Left cardiac atrium (tissue), 4 donors: ENCODE measurements at places on chromosomes 3 and 15. TPM values are rescaled to one million over a fixed set of nuclear protein-coding genes. Genes with fewer than 3 reads are reported as not detected.
A peak's percentile ranks its signal among the peaks of the same experiment; 100 is the strongest.

- peak; percentile 34 for DNase-seq
Observed at GRCh38 chr3:130700541-130700940, 46.1 kb downstream of the PIK3R4 start.

GRCh38 chr15:29089731-29090616, 179.6 kb downstream of the NSMCE3 start:
- DNase-seq, result no peak

GRCh38 chr15:78830514-78831228, 19.4 kb upstream of the ADAMTS7 start:
- peak; percentile 29 for DNase-seq

GRCh38 chr3:31789429-31789828, 191.6 kb downstream of the OSBPL10 start:
- no peak for DNase-seq

- peak; percentile 54 for DNase-seq
Observed at GRCh38 chr15:91627473-91628278, 225.8 kb upstream of the SLCO3A1 start.

GRCh38 chr3:123337948-123338619, 110.8 kb downstream of the ADCY5 start:
- DNase-seq, result no peak

DNA sequence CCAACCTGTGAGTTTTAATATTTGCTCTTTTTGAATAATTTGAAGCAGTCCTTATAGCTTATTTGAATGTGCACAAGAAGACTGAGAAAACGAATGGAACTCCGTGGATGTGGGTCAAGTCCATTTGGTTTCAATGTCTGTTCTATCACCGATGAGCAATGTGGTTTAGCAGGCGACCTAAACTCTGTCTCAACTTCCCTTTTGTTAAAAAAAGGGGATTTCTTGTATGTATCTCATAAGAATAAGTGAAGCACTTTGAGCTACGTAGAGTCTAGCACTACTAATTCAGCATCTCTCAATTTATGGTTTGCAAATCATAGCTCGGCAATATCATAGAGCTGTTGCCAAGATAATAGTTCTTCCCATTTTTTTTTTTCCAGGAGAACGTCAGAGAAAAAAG, 4.6 kb upstream of the SKIL start:
- no peak for DNase-seq

DNA sequence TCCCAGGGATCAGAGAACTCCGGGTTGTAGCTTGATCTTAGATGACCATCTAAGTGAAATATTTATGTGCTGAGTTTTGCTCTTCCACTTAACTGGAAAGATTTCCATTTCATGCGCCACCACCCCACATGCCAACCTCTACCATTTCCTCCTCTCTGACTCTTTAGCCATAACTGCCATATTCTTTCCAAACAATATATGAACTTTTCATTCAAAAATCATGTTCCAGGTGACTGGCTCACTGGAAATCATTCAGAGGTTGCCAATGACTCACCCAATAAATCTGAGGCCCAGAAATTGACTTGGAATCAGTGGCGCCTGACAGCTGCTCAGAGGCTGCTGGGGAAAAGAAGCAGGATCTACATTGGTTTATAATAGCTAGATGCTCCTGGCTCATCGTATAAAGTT, 31.6 kb upstream of the FAM174B start:
- no peak for DNase-seq

- no peak for DNase-seq
Observed at GRCh38 chr3:8741581-8742261, 8.1 kb downstream of the CAV3 start.

DNA sequence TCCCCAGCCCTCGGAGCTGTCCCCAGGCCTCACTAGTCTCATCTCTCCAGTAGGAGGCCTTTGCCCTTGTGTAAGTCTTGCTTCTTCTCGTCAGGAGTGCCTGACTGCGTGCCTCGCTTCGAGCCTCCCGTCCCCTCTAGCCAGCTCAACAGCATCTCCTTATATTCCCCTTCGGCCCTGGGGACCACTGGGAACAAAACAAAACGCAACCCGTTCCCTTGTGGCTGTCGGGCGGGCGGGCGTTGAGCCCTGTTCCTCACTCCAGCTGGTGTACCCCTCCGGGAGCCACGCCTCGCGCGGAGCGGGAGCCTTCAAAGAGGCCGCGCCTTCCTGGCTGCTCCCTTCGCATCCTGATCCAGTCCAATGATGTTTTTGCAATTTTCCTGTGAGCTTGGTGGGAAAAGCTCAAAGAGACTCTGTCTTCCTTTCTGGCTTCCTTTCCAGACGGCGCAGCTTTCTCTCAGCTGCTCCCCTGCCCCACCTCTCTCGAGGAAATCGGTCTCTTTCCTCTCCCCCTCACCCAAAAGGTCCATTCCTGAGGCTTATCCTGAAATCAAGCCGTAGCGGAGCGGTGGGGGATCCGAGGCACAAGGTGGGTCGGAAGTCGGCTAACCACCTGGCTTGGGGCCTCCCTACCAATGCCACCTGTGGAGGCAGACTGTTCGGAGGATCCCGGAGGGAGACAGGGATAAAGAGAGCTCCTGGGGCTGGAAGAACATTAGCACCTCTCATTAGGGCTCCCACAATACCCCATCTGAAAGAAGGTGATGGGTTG, 33.4 kb upstream of the SRP14 start:
- DNase-seq, result no peak

- DNase-seq, result no peak
Observed at GRCh38 chr3:191334346-191334893, 4.1 kb upstream of the UTS2B start.

DNA sequence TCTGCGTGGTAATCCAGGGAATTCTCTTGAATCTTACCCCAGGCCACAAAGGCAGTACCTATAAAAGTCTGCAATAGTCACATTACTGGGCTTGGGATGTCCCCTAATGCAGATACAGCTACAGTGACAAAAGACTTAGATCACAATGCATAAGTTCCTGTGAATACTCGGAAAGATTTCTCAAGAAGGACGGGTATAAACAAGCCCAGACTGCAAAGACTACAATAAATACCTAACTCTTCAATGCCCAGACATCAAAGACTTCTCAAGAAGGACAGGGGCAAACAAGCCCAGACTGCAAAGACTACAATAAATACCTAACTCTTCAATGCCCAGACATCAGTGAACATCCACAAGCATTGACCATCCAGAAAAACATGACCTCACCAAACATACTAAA, 50.9 kb downstream of the NUDT16 start:
- DNase-seq, result no peak

DNA sequence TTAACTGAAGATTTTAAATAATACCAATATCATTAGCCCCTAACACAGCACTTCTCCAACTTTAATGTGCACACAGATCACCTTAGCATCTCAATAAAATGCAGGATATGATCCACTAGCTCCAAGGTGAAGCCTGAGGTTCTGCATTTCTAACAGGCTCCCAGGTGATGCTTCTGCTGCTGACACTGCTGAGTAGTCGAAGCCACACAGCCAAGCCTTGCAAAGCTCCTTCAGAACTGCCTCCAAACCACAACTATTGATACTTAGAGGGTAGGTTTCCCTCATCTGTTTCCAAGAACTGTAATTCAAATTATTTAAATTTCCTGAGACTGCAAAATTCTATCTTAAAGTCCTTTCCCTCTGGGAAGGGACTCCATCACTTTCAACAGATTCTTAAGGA, 3.9 kb downstream of the RIOX2 start:
- no peak for DNase-seq

- DNase-seq, result no peak
Observed at GRCh38 chr3:186564586-186564985, 2.6 kb downstream of the TBCCD1 start.

DNA sequence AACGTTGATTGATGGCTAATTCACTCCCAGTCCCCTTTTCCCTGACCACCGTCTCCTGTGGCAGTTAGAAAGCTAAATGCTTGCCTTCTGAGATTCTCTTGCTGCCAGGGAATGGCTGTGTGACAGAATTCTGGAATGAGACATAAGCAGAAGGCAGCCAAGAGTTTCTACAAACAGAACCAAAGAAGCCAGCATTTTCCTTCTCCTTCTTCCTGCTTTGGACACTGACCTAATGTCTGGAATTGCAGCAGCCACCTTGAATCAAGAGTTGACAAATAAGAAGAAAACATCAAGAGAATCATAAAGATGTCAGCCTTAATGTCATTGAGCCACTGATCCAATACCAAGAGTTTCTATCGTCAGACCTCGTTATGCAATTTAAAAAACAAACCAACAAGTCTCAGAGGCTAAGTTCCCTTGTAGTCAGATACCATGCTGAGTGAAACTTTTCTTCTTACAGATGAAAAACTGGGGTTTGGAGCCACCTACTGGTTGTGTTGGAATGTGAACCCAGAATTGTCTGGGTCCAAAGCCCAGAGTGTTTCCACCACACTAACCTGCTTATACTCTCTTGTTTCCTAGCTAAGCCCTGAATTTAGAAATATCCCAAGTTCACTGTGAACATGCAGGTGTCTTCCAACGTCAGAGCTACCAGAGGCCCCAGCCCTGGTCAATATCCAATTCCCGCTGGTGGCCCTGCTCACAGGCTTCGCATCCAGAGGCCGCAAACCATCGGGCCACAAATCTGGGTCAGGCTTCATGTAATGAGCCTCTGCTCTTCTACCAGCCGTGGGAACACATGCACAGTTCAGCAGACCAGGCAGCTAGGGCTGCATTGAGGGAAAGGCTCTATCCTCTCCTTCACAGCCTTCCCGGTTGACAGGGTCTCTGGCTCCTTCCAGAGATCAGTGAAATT, 42.5 kb downstream of the MCF2L2 start:
- DNase-seq, result peak; percentile 34

DNA sequence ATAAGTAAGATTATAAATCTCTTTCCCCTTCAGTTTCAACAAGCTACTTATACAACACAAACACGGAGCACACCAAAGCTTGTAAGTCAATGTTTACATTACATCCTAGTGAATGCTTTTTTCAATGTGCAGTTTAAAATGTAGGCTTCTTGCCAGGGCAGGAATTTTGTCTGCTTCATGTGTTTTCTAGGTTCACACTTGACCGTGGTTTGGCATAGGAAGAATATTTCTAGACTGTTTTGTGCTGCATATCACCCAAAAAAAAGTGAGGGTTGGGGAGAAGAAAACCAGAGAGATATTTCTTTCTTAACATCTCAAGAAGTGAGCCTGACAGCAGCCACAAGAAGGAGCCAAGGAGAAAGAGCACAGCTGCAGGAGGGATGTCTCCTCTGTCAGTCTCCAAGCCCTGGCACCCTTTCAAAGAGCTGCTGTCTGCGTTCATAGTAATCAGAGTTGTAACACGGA, 255.8 kb downstream of the MEIS2 start:
- no peak for DNase-seq

GRCh38 chr3:14351617-14352001, 50.8 kb upstream of the SLC6A6 start:
- DNase-seq, result no peak

ACTC1 gene
- 12,863 TPM for total RNA-seq

RARB gene
- 24.1 TPM for total RNA-seq

SLC28A1 gene
- 0.13 TPM for total RNA-seq

MAPKAPK3 gene
- total RNA-seq, result 170 TPM

SLC7A14 gene
- total RNA-seq, result not detected

ANKUB1 gene
- not detected for total RNA-seq

SEMA3G gene
- total RNA-seq, result 13.7 TPM

TGFBR2 gene
- total RNA-seq, result 234 TPM

ZNF620 gene
- 3.3 TPM for total RNA-seq

SLC51A gene
- 0.50 TPM for total RNA-seq
